GM13976 (cell line): ENCODE measurements at places on chromosomes 5 and 9.

- no peak for DNase-seq
These were observed 1.7 kb upstream of the PTPN3 start for GRCh38 chr9:109499631-109500410.

DNA sequence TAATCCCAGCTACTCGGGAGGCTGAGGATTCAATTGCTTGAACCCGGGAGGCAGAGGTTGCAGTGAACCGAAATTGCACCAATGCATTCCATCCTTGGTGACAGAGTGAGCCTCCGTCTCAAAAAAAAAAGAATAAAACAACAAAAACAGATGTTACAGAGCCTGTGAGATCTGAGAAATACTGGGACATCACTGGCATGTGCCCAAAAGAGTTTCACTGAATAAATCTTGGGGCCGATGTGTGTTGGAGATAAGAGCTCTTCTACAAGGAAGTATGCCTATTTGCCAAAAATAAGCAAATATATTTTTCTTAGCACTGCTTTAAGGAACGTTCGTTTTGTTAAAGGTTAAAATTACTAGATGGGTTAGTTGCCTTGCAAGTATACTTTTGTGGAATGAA, 55.1 kb downstream of the KIAA1958 start:
- DNase-seq: no peak

DNA sequence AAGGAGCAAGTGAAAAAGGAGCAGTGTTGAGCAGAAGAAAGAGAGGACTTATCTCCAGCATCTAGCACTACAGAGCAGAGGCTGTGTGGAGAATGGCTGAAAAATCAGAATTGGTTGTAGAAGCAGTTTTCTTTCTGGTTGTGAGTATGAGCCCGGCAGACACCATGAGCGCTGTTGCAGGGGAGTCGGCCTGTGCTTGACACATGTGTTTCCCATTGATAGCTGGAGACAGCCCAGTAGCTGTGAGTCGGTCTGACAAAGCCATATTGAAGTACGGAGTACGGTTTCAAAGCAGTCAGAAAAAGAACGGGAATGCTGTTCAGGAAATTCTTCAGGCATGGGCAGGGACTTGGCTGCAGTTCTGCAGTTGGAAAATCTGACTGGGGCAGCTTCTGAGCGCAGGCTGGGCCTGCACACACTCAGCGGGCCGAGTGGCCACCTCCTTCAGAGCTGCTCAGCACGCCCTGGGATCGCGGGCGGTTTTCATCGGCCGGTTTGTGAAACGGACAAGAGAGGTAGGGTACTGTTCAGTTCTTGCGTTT, at the start of gene SGCD:
TSS of gene SGCD (plus strand) at position 447 of the 542 bp plus-strand sequence.
- DNase-seq: no peak

DNA sequence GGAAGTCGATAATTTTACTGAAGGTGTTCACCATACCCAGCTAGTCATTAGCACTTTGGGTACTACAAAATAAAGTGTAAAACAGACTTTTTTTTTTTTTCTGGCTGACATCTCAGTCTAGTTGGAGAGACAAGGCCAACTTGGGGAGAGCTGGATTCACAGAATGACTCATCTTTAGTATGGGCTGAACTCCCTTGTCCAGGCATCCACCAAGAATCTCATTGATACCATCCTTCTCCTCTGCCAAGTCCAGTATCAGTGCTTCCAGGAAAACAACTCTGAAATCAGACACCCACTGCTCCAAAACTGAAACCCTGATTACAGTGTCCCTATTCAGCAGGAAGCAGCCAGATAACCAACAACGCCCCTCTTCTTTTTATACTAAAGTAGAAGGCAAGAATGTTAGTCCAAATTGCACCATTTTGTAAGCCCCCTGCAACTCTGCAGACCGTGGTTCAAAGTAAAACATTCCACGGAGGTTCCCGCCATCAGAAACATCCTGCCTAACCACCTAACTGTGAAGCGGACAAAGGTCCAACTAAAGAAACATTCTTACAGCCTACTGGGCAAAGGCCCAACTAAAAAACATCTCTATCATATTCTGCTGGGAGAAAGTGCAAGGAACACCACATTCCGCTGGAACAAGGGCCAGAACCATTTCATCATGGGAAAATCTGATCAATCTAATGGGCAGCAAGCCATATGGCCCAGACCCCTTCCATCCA, 728.2 kb downstream of the BRINP1 start:
- DNase-seq: no peak

- no peak for DNase-seq
These were observed 1819.8 kb downstream of the MAT2B start for GRCh38 chr5:165325221-165325620.

- no peak for DNase-seq
These were observed 547.0 kb downstream of the PDE4D start for GRCh38 chr5:59346514-59346913.

- DNase-seq: no peak
These were observed 7.1 kb upstream of the PCA3 start for GRCh38 chr9:76756941-76757673.

DNA sequence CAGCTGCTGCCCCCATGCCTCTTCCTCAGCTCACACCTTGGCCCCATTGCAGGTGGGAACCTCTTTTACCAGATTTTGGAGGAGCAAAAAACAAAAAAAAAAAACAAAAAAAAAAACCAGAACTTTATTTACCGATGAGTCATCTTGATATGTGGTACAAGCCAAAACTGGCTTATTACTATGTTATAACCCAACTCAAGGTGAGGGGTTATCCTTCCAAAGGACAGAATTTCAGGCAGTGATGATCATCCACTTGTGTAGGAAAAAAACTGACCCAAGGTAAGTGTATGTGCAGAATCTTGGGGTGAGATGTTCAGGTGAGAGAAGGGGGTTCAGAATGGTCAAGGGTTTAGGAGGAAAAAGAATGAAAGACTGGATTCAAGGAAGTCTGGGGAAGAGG, 142.6 kb upstream of the FST start:
- no peak for DNase-seq

GRCh38 chr5:89280103-89281037, 397.4 kb upstream of the MEF2C start:
- no peak for DNase-seq

GRCh38 chr9:115250621-115251032, 132.7 kb upstream of the TNC start:
- no peak for DNase-seq

DNA sequence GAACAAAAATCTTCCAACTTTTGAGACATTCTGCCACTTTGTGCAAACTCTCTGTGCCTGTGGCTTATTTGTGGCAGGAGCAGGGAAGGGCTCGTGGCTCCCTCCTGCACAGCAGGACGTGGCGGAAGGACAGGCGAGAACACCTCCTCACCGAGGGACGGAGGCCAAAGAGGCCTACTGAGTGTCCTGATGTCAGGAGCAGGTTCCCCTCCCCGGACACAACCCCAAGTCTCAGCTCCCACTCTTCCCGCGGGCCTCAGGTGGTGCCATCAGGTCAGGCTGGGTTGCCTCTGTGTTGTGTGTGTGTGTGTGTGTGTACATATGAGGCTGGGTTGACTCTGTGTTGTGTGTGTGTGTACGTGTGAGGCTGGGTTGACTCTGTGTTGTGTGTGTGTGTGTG, 136.8 kb upstream of the LPCAT1 start:
- no peak for DNase-seq

DNA sequence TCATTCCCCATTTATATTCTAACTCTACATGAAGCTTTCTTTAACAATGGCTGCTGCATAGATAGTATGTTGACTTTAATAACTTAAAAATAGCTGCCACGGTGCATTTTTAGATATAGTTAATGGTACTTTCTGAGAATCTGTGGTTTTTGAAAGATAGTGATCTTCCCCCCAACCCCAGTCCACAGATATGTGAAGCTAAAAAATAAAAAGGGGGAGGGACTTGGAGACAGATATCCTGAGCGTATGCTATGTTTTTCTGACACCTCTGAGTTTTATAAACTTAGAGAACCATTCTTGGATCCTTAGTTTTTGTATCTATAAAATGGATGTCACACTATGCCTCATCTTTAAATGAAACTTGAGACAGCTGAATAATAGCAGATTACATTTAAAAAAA, 120.5 kb downstream of the SNX18 start:
- DNase-seq: no peak

DNA sequence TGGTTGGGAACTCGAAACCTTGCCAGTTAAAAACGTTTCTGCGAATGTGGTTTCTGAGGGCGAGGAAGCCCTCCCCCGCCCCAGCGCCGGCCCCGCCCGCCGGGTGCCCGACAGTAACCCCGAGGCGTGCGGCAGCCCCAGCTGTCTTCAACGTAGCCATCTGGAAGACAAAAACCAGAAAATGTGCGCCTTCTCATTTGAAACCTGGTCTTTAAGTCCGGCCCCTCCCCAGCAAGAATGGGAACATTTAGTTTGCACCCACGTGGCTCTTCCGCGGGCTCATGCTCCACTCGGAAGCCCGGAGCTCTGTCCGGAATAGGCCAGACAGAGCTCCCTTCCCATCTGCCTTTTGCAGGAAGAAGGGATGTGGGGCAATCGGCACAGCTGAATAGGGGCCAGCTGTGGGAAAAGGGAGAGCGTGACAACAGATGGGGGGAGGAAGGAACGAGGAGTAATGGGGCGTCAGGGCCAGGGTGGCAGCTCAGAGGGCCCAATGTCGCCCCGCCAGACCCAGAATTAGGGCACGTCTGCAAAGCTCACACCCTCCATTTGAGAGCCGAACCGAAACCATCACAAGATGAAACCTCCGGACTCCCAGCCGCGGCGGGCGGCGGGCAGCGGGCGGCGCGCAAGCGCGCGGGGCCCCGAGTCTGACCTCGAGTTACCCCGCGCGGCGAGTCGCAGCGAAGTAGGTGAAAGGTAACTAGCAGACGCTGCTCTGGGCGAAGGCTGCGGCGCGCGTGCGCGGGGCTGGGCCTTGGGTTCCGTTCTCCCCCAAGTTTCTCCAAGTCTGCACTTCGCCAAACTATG, 63.4 kb upstream of the ABCA1 start:
- peak; percentile 72 for DNase-seq

DNA sequence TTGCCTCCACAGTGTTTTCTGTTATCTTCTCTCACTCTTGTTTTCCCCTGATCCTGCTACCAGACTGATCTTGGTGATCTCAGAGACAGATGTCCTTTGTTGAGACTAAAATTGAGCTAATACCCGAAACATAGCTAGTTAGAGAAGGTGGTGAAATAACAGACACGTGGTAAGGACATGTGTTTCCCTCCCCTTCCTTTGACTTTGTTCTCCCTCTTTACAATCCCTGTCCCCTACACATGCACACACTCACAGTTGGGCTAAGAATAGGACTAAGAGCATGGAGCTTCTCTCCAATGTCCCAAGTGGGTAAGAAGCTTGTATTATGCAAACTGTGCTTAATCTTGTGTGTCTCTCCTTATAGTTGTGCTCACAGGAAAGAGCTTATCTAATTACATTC, 1603.0 kb upstream of the C9orf72 start:
- no peak for DNase-seq

GRCh38 chr9:134055981-134056461, 11.8 kb downstream of the BRD3 start:
- no peak for DNase-seq

DNA sequence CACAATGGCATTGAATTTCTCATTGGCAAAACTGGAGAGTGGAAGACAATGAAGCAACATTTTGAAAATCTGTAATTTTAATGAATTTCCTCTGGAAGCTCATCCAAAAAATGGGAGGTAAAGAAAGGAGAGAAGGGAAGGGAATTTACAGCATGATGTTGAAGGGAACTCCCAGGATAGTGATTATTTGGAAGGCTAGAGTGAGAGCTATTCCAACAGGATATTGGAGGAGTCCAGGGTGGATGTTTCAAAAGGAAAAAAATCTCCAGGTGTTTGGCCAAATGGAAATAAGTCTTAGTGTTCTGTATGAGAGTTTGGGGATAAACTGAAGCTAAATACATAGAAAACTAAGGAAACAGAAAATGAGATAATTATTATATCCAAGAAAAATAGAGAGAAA, 106.2 kb downstream of the IZUMO3 start:
- DNase-seq: no peak

- DNase-seq: no peak
These were observed 807.4 kb downstream of the TLE1 start for GRCh38 chr9:80881940-80882339.

DNA sequence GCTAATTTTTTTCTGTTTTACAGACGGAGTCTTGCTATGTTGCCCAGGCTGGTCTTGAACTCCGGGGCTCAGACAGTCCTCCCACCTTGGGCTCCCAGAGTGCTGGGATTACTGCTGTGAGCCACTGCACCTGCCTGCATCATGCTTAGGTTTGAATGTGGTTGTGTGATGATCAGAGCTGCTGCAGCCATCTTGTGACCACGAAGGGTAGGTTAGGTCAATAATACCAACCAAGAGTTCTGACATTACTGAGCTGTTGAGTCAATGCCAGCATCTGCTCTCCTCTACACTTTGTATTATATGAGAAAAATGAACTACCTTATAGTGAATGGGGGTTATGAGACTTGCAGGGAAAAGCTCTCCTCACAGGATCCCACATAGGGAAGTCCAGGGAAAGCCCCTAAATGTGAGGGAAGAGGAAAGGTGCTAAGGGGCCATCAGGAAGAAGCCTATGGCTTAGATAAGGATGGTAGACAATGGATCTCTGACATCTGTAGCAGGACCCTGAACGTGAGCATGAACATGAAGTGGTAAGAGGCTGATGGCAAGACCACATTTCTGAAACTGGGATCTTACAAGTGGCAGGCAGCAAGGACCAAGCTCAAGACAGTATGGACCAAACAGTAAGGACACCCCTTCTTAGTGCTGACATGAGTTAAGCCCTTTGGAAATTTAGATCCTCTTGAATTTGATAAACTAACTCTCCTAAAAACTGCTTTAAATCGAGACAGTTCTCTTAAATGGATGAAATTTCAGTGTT, 75.7 kb upstream of the ZNF169 start:
- DNase-seq: no peak

- DNase-seq: no peak
These were observed 414.7 kb downstream of the KDM4C start for GRCh38 chr9:7172154-7173115.

DNA sequence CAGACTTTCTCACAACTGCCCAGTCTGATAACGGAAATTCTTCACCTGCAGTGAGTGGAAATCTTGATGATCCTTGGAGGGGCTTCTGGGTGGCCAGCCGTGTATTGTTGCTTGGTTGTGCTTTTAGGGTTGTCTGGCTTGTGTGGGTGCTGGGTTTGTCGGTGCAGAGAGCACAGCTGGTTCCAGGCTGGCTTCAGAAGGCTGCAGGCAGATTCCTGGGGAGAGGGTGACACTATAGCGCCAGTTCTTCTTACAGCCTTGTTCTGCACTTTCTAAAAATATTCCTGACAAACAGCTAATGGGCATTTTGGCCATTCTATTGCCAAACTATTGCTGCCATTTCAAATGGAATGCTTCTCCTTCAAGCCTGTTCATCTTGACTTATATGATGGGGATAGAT, 99.3 kb downstream of the PDZD2 start:
- DNase-seq: no peak

DNA sequence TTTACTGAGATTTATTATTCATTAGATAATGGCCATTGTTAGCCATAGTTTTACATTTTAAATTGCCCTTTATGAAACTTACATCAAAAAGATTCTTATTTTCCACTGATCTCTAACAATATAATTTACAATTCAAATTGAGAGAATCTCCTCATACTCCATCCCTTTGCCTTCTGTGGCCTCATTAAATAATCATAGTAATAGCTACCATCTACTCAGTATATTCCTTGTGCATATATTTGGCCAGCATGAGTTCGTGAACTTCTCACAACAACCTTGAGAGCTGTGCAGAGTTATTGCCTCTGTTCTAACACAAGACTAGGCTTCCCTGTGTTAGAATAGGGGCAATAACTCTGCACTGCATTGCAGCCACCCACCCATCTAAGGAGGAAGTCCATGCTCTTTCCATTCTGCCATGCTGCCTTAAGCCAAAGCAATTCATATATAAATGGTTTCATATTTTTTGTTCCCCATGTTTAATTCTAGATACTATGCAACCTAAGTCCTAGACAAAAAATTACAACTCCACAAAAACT, 99.1 kb downstream of the ADAMTSL1 start:
- no peak for DNase-seq
